Heart left ventricle (tissue), 16 donors: ENCODE measurements at places on chromosomes 7 and 10. TPM values are rescaled to one million over a fixed set of nuclear protein-coding genes. Genes with fewer than 3 reads are reported as not detected.

DNA sequence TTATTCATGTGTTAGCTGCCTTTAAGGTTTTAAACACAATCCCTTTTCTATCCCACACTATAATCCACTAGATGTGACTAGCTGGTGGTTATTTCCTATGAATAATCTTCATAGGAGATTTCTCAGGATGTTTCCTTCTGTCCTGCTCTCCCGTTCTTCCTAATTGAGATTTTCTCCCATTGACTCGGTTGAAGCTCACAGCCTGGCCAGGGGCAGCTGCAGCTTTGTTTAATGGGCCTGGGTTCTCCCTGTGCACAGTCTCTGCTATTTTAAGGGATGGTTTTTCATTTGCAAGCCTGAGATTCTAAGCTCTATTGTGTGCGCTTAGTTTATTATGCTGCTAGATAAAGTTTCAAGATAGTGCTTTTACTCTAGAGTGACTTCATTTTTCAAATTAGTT lies 283.4 kb upstream of the AOAH start:
- no peak for DNase-seq

- no peak for DNase-seq
Observed at GRCh38 chr7:110774071-110774470, 316.9 kb upstream of the LRRN3 start.

DNA sequence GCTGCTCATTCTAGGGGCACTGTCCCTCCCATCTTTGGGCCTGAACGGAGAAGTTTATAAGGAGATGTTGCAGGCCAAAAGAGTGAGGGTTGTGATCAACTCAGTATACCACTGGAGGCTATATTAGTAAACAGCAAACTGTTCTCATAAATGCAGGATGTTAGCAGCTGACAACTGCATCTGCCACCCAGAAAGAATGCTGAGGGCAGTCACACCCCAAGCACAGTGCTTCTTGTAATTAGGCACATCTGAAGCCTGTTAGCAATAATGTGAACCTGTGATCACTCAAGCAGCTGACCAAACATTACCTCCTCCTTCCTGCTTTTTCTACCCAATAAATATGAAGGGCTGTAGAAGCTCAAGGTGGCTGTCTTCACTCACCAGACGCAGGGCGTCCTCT lies 38.4 kb upstream of the ZNF138 start:
- DNase-seq = no peak

GRCh38 chr10:93797825-93798224 lies 40.1 kb downstream of the LGI1 start:
- no peak for DNase-seq

- DNase-seq = no peak
Observed at GRCh38 chr10:31888442-31888841, 40.2 kb downstream of the ARHGAP12 start.

The ZNRF2 gene
- polyA plus RNA-seq = 6.1 TPM

The LIPJ gene
- polyA plus RNA-seq = not detected

The SEMA4G gene
- polyA plus RNA-seq = 0.88 TPM
